ENCODE measurements at places on chromosomes 13 and 19.
A peak's percentile ranks its signal among the peaks of the same experiment; 100 is the strongest.

GRCh38 chr13:19910336-19911072, 47.1 kb upstream of the ZMYM5 start:
- DNase-seq: peak; percentile 88

GRCh38 chr19:54229146-54229545, 6.3 kb upstream of the LILRB3 start:
- DNase-seq: no peak

DNA sequence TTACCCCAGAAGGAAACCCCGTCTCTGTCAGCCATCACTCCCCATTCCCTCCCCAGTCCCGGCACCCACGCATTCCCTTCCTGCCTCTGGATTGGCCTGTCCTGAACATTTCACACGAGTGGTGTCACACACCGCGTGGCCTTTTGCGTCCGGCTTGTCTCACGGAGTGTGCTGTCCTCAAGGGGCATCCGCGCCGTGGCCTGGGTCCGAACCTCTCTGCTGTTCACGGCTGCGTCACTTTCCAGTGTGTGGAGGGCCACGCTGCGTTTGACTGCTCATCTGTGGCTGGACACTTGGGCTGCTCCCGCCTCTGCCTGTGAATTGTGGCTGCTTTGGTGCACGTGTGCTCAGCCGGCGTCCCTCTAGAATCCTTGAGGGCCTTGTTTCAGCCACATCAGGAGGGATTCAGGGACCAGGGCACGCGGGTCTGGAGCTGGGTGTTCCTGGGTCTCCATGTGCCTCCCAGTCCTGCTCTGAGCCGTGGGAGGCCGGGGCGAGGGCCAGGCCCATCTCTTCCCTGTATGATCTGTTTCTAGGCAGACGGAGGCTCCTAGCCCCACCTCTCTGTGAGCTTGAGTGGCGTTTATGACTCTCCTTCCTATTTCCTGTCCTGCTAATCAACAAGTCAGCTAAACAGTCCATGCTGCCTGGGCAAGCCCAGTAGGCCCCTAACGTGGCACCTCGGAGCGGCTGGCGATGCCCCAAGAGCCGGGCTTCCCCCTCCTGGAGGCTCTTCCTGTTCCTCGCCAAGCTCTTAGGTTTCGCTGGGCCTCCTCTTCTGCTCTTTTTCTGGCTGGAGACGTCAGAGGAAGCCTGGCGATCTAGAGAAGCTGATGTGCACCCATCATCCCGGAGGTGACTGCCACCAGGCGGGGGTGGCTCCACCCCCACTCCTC, 8.1 kb downstream of the STK11 start:
- peak; percentile 88 for DNase-seq

GRCh38 chr19:38666663-38667511, 19.4 kb downstream of the ACTN4 start:
- DNase-seq: peak; percentile 92

GRCh38 chr19:16446108-16446723, 25.6 kb downstream of the EPS15L1 start:
- DNase-seq: no peak

DNA sequence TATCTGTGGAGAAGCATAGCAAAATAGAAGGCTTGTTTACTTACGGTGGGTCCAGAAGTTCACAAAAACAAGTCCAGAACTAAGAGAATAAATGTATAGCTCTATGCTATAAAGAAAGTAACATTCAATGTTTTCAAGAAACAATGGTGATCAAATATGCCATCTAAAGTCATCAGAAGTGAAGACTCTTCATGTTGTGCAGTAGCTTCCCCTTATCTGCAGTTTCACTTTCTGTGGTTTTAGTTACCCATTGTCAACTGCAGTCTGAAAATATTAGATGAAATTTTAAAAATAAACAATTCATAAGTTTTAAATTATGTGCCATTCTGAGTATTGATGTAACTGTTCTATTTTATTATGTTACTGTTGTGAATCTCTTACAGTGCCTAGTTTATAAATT, 72.5 kb downstream of the EDNRB start:
- no peak for DNase-seq

DNA sequence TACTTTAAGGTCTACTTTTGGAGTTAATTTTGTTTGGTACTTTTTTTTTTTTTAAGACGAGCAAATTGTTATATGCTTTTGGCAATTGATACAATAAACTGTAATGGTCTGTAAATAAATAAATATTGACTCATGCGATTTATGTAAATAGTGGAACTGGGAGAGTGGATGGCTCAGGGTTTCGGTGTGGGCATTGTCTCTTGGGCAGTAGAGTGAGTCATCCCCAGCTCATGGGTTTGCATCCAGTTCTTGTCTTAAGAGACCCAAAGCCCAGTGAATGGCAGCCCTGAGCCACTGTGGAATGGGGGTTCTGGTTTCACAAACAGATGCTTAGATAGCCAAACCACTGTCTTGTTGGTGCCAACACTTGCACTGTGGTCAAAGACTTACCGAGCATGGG, 33.0 kb downstream of the FGF9 start:
- peak; percentile 16 for DNase-seq

GRCh38 chr19:51727349-51727880, 3.6 kb upstream of the HAS1 start:
- peak; percentile 57 for DNase-seq

GRCh38 chr13:85031771-85032170, 767.4 kb downstream of the SLITRK6 start:
- no peak for DNase-seq

DNA sequence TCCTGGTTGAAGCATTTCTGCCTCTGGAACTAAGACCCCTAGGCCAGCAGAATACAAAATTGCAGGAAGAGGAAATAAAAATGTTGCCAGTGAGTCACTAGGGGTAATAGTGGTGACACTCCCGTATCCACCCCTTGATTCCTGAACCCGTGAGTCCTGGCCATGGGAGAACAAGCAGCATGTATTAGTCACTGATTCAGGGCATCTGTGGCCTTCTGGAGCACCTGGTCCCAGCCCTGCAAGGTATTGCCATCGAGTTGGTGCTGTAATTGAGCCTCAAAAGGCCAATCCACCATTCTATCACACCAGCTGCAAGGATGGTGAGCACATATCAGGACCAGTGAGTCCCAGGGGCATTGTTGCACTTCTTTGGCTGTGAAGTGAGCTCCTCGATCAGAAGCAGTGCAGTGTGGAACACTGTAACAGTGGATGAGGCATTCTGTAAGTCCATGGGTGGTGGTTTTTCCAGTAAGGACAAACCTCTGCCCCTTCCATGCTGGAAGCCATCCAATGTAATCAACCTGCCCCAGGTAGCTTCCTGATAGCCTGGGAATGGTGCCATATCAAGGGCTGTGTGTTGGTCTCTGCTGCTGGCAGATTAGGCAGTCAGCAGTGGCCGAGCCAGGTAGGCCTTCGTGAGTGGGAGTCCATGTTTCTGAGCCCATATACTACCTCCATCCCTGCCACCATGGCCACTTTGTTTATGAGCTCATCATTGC, 39.6 kb downstream of the C1QTNF9 start:
- DNase-seq: peak; percentile 30

GRCh38 chr19:38055655-38056521, 148.9 kb downstream of the SIPA1L3 start:
- no peak for DNase-seq

- DNase-seq: peak; percentile 23
These were observed 95.9 kb downstream of the AKAP11 start for GRCh38 chr13:42367831-42368230.

- DNase-seq: no peak
These were observed 35.8 kb downstream of the TSHZ3 start for GRCh38 chr19:31313291-31314030.

DNA sequence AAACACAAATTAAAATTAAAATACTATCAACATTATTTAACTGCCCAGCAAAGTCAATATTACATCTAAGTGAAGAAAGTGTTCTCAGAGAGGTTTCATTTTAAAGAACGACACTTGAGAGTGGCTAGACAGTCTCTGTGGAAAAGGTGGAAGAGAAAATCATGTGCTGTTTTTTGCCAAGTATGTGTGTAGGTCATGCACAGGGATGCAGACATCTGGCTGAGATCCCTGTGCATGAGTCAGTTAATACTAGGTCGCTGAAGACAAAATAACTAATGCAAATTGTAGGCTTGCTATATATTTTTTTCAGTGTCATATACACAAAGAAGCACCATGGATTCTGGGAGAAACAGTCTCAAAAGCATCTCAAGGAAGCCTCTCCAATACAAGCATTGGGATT, 44.3 kb upstream of the ENOX1 start:
- peak; percentile 48 for DNase-seq

DNA sequence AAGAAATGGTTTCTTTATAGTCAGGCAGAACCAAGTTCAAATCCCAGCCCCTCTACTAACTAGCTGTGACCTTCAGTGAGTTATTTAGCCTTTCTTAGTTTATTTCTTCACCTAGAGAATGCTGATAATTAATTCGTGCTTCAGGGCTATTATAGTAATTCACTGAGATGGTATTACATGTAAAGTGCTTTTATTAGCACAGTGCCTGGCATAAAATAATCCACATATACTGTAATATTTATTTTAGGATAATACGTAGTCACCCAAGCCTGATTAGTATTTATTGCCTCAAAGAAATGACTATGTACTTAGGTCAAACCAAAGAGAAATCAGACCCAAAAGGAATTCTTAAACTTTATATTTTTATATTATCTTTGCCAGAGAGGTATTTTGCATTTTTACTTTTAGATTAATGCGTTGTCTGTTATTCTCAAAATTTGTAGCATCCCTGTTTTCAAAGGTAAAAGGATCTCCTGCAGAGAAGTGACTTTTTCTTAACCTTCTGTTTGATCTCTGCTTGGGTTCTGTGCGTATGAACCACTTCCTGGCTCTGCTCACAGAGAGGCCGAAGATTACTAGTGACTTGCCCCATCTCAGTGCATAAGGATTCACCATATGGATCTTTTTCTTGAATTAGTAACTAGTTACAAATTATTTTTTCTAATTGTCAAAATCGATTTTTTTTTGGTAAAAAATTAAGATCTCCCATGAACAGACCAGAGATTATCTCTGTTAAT, 19.7 kb downstream of the UBAC2 start:
- DNase-seq: no peak

- DNase-seq: no peak
These were observed 79.4 kb upstream of the ZNF507 start for GRCh38 chr19:32265995-32266394.

DNA sequence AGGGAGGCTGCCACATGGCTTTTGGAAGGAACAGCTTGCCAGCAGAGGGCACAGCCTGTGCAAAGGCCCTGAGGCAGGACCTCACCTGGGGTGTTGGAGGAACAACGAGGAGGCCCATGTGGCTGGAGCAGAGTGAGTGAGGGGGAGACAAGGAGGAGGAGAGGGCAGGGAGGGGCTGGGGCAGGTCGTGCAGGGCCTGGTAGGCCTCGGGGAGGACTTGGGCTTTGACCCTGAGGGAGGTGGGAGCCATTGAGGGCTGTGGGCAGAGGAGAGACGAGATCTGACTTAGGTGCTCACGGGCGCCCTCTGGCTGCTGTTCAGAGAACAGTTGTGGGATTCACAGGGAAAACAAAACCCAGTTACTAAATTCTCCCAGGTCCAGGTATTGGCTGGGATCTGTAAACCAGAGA, 25.2 kb downstream of the ZNRF4 start:
- peak; percentile 54 for DNase-seq

DNA sequence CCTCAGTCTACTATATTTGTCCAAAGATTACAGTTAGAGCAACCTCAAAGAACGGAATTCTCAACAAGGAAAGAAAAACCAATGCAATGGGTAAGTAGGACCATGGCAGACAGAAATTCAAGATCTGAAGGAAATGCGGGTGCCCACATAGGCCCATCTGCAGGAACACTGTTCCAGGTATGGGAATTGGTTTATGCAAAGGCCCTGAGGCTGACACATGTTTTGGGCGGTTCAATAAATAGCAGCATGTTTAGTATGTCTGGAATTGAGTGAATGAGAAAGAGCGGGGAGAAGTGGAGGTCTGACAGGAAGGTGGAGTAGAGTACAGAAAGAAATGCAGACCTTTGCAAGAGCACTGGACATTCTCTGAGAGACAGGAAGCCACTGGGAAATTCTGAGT, 164.7 kb upstream of the KLF12 start:
- DNase-seq: no peak

Measured in ELR (cell line).